Cortex of kidney (tissue), 1 donor: ENCODE measurements at places on chromosomes 4 and X.

DNA sequence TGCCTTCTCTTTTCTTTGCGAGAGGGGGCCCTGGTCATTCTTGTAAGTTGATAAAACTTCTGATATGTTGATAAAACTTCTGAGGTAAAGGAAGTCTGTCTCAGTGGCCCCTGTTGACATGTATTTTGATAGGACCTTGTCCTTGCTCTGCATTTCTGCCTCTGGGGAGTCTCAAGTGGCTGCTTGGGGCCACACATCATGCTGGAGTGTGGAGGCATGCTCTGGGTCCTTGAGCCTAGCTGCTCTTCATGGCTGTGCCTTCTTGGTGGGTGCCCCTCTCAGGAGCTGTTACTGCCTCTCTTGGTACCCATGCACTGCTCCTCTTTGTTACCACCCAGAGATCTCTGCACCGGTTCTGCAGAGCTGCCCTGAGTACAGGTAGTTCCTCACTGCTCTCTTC, 14.2 kb downstream of the NSD2 start:
- no peak for DNase-seq

- no peak for DNase-seq
These were observed 32.1 kb downstream of the F11 start for GRCh38 chr4:186298031-186298647.

- no peak for DNase-seq
These were observed 618 bp downstream of the BEND4 start for GRCh38 chr4:42151568-42152506.

DNA sequence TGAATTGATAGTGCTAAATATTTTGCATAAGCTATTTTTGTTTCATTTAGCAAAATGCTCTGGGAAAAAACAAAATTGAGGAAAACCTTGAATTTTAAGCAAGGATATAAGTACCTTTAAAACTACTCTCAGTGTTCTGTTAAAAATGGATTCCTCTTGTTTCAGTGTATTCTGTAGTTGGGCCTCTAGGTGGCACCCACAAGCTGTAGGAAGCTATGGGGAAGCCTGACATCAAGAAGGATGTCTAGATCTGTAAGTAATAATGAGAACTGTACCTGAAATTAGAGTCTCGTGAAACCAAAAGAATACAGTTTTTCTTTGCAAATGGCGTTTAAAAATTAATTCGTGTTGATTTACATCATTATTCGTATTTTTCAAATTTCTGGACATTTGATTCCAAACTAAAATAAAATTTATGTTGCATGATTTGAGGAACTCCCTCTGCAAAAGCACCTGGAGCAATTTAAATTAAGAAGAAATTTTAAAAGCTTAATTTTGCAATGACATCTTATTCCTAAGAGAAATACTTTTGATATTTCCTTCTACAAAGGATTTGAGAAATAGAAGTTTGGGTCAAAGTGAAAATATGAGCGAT, 51.2 kb downstream of the TMPRSS11E start:
- DNase-seq: no peak

GRCh38 chr4:84481077-84481859, 17.8 kb downstream of the NKX6-1 start:
- no peak for DNase-seq

DNA sequence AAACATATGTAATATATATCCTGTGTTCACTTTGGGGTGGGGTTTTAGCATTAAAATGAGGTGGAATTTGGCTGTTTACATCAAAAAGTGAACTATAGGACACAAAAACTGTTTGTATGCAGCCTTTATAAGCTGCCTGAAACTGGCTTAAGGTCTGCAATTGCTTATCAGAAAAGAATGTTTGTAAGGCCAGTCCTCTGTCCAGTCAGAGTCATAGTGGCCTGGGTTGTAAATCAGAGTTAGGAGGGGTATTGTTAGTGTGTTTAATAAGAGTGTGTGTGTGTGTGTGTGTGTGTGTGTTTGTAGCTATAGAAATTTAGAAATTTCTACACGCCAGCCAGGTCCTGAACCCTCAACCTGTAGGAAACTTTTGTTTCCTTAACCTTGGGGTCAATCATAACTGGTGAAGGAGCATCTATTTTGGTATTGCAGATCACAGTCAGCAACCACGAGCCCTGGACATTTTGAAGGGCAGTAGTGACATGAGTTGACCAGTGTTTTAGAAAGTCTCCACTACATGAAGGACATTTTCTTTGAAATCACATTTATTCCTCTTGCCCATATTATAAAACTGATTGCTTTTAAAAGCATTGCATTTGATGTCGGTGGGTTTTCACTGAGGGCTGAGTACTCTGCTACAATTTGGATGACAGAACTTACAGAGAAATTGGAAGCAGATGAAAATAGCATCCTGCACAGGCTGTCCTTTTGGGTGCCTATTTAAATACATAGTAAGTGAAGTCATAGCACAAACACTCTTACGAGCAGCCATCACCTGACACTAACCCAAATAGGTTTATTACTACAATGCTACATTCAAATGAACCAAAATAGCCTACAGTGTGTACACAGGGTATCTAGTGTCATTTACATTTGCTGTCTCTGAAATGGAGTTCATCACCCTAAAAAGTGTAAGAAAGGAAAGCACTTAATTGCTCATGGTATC, 11.2 kb upstream of the TMEM154 start:
- no peak for DNase-seq
